Stimulated activated CD4-positive, alpha-beta T cell treated with anti-CD3 and anti-CD28 coated beads, Interleukin-4, amount 100 ng/mL, for 24 hours (primary cell): ENCODE measurements at places on chromosomes 4 and X.

DNA sequence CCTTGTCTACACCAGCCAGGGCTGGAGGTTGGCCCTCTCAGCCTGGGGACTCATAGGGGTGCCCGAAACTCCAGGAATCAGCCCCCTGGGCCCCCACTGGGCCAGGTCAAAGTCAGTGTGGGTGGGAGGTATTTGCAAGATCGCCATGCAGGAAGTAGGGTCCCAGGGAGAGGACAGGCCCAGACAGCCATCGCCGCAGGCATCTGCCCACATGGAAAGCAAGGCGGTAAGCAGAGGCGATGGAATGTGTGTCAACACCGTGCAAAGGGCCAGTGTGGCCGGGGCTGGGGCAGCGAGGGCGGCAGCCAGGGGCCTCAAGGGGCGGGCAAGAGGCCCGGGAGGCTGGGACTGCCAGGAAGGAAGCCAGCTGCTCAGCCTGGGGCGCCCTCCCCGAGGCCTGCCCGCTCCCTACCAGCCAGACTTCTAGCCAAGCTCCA is 19.3 kb upstream of the DUSP9 start:
- no peak for DNase-seq

GRCh38 chr4:3407171-3407771 is 34.5 kb upstream of the HGFAC start:
- DNase-seq, result no peak

- no peak for DNase-seq
Measured at GRCh38 chrX:6052111-6052745, 176.4 kb downstream of the NLGN4X start.

DNA sequence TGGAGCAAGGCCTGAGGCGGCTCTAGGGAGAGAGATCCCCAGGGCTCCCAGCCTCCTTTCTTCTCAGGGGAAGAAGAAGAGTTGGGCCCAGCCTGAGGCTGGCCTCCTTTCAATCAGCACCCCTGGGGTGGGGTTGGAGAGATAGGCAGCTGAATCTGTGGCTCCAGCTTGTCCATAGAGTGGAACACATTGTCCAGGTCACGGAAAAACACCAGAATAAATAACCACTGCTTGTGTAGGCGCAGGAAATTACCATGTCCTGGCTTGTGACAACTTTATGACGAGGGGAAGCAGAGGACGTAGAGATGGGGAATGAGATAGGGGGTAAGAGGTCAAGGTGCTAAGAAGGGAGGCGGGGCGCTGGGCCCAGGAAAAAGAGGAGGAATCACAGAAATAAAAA is 80.8 kb upstream of the EFNB1 start:
- no peak for DNase-seq

DNA sequence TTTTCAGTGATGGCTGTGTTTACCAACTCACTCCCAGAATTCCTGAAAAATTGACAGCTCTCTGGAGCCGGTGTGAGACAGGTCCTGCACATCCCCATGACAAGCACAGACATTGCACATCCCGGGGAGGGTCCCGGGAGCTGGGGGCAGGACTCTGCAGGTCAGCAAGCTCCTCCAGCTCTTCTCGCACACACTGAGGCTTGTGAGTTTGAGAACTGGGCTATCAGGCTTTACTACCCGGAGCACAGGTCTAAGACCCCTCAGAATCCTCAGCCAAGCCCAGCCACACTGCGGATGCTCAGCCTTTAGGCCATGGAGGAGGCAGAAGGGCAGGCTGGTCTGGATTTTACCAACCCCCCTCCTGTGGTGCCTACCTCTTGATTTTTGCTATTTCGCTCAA is 5.6 kb upstream of the CLDN24 start:
- no peak for DNase-seq

- DNase-seq, result no peak
Measured at GRCh38 chrX:132017431-132018185, 5.5 kb upstream of the STK26 start.

GRCh38 chr4:24921491-24921890 is 8.6 kb upstream of the CCDC149 start:
- DNase-seq, result no peak

DNA sequence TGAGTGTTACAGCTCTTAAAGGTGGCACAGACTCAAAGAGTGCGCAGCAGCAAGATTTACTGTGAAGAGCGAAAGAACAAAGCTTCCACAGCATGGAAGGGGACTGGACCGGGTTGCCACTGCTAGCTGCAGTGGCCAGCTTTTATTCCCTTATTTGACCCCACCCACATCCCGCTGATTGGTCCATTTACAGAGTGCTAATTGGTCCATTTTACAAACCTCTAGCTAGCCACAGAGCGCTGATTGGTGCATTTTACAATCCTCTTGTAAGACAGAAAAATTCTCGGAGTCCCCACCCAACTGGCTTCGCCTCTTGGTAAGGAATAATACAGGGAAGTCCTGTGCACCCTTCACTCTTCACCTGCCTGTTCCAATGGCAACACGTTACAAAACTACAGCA is 1.9 kb upstream of the SHROOM2 start:
- no peak for DNase-seq

DNA sequence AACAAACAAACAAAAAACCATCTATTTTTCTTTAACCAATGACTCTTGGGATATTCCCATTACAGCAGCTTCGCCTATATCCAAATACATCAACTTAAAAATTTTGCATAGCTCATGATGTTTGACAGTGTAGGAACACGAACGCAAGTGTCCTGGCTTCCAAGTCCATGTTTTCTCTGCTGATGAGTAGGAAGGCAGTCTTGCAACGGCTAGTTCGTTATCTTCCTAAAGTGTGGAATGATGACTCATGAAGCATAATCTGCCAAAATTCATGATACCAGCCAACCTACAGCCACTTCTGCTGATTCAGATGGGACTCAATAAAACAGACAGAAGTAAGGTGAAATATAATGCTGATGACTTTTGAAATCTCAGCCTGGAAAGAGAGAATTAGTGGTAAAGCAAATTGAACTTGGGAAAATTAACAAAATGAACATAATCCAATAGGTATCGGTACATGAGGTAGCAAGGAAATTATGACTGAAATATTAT is 6.4 kb upstream of the SEPTIN11 start:
- DNase-seq, result no peak

DNA sequence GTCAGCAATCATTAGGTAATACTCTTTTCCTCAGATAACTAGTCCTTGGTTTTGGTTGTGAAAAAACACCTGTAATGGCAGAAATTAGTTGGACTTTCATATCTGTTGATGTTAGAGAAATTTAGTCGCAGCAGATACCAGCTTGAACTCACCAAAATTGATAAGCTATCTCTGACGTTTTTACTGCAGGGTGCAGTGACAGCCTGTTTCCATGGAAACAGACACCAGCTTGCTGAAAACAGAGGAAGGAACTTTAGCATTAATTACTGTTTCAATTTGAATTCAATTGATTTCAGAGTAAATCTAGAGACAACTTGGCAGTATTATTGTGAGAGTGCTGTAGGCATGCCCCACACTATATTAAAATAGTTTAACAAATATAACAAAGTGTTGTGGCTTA is 246.5 kb downstream of the PPP1R2C start:
- DNase-seq, result no peak

DNA sequence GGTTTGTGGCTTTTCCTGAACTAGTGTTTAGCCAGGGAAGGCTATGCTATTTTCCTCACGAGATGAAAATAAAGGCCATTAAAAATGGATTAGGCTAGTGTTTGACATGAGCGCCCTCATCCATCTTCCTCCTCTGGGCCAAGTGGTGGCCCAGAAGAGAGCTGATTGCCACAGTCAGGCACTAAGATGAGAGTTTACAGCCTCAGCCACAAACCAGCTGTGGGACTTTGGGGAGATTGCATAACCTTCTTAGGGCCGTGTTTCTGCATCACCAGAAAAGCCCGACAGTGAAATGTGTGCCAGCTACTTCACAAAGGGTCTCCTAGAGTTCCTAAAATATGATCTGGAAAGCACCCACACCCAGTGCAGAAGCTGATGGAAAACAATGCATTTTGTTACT is 42.3 kb upstream of the LNX1 start:
- DNase-seq, result no peak

- DNase-seq, result no peak
Measured at GRCh38 chr4:58636381-58636780, 1526.2 kb upstream of the IGFBP7 start.

DNA sequence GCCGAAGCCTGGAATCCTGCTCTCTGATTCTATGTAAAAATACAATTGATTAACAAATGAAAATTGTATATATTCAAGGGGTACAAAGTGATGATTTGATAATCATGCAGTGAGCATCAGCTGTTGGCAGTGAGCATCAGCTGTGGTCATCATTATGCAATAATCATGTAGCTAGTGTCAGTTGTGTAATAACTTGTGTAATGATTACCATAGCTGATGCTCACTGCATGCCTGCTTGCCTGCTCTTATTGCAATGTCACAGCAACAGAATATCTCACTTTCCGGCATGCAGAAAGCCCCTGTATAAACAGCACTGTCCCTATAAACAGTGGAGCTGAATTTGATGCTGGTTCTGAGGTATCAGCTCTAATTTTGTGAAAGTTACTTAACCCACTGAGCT is 46.8 kb downstream of the SULT1B1 start:
- no peak for DNase-seq

DNA sequence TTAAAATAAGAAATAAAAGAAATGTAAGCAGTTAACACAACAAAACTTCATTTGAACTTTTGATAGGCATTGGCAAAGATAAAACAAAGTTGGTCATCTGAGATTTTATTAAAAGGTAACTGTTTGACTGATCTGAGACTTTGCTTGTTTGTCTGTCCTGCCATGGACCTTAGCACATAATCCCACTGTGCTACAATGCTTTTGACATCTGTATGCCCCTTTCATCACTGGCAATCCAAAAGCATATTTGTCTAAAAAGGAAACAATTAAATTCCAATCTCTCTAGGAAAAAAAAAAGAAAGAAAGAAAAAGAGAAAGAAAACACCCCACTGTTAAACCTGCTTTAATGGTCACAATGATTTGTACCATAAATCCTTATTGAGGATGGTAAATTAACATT is 231.0 kb downstream of the DACH2 start:
- DNase-seq, result no peak

GRCh38 chr4:163556177-163556576 is 61.7 kb downstream of the TMA16 start:
- DNase-seq, result no peak

GRCh38 chr4:24477919-24478318 is 106.4 kb downstream of the DHX15 start:
- DNase-seq, result no peak

DNA sequence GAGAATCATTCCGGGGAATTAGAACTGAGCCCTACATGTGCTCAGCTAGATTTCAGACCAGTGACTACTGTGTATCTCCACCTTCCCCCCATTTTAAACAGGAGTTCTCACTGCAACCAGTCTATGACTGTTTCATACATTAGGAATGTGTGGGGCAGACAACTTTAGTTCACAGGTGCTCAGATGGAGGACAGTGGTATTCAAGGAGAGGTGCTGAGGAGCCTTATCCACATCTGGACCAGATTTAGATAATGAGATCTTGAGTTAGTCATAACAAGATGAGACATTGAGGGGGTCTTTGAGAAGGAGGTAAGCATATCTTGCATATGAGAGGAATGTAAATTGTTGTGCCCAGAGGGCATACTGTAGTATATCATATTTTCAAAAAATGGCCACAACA is 32.8 kb upstream of the RELL1 start:
- DNase-seq, result no peak

DNA sequence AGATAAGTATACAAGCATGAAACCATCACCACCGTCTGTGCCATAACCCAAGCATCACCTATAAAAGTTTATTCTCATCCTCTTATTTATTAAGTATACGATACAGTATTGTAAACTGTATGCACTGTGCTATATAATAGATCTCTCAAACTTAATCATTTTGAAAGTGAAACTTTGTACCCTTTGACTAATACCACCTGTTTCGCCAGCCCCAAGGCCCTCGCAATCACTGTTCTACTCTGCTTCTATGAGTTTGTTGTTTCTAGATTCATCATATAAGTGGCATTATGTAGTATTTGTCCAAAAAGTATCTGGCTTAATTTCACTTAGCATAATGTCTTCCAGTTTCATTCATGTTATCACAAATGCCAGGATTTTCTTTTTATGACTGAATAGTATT is 72.1 kb upstream of the DOCK11 start:
- DNase-seq, result peak; percentile 3

- no peak for DNase-seq
Measured at GRCh38 chr4:135371137-135371536, 1169.5 kb upstream of the PABPC4L start.

- no peak for DNase-seq
Measured at GRCh38 chrX:126164226-126164625, 1.9 kb downstream of the DCAF12L2 start.

GRCh38 chr4:119313237-119313636 is 8.7 kb downstream of the FABP2 start:
- DNase-seq, result no peak

GRCh38 chrX:71618303-71618721 is at the start of gene CXCR3:
CXCR3 (minus strand) TSS chrX:71618511; CDS start chrX:71618449, 62 bp downstream.
- peak; percentile 80 for DNase-seq

DNA sequence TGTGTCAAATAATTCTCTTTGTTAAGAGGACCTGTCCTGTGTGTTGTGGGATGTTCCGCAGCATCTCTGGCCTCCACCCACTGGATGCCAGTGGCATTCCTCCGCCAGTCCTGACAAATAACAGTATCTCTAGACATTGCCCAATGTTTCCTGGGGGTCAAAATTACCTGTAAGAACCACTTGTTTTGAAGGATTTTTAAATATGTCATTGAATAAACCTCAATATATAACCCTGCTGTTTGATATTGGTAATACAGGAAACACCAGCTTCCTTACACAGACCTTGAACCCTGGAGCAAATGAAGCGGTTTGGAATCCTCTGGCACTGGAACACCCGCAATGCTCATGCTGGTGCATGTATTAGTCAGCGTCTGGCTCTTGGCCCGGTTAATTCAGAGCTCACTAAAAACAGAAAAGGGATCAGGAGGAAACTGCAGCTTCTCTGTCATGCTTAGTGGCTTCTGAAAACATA is 101.3 kb downstream of the TBL1X start:
- DNase-seq, result peak; percentile 6

DNA sequence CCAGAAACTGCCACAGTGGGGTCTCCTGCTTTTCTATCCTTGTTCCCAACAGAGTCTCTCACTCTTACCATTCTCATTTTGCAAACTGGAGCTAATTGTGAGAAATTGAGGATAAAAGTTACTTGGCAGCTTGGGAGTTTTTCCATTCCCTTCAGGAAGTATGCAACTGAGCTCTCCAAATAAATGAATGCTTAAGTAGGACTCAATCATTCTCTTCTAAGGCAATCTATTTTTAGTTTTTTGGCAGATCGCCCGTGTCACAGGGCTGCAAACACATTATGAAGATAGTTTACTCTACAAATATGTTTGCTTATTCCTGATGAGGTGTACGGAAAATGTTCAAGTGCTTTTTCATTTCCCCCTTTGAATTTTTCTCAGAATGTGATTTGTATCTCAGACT is 5.3 kb downstream of the ASB11 start:
- DNase-seq, result no peak

DNA sequence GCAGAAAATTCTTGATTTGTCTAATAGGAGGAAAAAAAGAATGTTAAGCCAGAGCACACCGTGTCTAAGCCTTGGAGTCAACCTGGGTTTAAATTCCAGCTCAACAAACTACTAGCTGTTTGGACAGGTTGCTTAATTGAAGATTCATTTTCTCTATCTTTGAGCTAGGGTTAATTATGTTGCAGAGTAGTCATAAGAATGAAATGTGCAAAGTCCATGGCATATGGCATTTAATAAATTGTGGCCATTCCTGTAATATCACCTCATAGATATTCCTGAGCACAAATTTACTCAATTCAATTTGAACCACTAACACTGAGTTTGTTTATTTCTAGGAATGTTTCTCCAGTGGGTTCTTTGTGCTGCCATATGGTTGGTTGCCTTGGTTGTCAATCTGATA is 4.6 kb downstream of the TMEM144 start:
- no peak for DNase-seq
